ENCODE measurements at places on chromosomes 4 and X.

GRCh38 chr4:158356301-158356700 is 146.0 kb downstream of the TMEM144 start:
- DNase-seq: peak; percentile 32

DNA sequence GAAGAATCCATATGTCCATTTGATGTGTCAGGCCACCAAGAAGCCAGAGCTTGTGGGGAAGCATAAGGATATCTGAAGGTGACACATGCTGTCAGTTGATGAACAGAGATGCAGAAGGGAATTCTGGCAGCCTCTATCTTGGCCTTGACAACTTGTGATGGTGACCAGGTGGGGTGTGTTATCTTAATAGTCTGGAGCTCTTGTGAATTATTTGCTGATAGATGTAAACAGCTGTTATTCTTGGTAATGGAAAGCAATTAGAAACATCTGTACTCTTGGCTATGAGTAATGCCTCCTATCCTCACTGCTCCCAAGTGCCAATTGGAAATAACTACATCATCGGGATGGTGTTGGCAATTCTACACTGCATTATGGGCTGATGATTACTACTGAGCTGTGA is 51.9 kb downstream of the NAA11 start:
- no peak for DNase-seq

GRCh38 chr4:64940698-64941097 is 531.4 kb upstream of the TECRL start:
- peak; percentile 77 for DNase-seq

DNA sequence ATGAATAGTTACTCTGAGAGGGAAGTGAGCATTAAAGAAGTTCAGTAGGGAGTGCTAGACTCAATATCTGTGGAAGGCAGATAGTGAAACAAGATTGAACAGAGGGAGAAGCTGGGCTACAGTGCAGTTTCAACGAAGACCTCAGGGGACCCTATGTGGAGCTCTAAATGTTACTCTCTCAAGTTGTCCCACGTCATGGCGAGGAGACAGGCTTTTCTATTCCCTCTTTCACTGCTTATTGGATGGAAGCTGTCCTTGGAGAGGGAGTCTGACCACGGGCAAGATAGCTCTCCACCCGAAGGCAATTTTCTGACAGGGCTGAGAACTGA is 42.3 kb upstream of the CCSER1 start:
- no peak for DNase-seq

DNA sequence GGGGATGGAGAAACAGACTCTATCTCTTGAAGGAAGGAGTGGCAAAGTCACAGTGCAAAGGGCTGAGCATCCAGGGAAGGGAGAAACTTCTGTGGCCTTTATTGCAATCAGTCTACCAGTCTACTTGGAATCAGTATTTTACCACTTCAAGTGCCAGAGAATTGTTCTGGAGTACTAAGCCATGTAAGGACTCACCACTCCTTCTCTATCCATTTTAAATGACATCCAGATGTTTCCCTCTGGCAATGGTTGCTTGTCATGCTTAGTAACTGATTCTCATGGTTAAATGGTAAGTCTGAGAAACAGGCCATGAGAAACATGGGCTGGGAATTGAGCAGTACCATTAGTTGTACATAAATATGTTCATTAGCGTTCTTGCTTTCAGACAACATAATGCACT is 21.1 kb upstream of the SMIM10 start:
- DNase-seq: no peak
